CD4-positive, alpha-beta T cell treated with Interleukin-6 at 100 ng/mL for 8 hours (primary cell): ENCODE measurements at places on chromosomes 4 and X.

DNA sequence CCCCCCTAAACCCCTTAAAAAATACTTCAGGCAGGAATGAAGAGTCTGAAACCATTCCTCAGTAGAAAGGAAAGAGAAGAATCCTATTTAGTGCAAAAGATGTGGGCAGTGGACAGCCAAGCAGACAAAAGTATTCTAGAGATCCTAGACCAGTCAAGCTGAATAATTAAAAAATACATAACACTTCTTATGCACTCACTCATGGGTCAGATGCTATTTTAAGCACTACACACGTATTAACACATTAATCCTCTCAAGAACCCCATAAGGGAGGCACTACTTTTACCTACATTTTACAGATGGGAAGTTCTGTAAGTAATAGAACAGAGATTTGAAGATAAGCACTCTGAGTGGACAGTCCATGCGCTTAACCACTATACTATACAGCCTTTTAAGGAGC lies 5.9 kb downstream of the TAB3 start:
- DNase-seq = no peak

DNA sequence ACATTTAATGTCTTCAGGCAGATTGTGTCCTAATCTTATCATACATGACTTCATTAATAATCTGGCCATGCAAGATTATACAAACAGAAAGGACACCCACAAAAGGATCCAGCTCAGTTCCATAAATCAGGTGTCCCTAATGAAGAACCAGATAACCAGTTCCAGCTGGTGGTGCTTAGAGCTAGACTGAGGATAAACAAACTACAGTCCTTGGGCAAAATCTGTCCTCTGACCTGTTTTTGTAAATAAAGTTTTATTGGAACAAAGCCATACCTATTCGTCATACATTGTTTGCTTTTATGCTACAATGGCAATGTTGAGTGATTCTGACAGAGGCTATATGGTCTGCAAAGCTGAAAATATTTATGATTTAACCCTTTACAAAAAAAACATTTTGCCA lies 199.5 kb downstream of the MID1IP1 start:
- no peak for DNase-seq

DNA sequence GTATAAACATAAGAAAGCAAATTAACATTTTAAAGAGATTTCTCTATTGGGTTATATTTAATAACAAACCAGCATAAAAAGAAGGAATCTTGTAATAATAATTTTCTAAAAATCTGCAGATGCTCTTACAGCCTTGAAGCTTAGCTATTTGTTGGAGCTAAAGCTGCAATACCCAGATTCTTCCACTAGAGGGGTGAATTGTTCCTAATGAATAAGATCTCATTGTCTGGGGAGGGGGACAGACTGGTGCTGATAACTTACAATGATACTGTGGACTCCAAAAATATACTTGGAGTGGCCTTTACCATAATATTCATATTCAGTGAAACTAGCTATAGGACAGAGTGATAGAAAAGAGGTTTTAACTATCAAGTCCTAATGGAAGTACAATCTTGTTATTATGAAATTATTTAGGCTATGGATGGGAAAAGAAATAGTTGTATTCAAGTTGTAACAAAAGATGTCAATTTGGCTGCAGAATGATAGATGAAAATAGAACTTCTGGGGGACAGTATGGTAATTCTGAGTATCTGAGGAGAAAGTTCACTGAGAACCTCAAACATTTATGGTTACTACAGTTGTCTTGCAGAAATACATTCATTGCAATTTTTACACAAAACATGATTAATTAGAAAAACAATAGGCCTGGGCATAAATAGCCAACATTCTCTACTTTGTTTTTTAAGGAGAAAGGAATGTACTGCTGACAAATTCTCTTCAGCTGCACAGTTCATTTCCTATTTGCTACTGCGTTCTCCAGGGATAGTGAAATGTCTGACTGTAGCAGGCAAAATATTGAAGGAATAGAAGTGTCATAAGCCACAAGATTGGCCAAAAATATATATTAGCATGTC lies 443.3 kb downstream of the GBA3 start:
- DNase-seq = no peak

- DNase-seq = no peak
These were observed 39.7 kb downstream of the CPLX1 start for GRCh38 chr4:786074-786741.

DNA sequence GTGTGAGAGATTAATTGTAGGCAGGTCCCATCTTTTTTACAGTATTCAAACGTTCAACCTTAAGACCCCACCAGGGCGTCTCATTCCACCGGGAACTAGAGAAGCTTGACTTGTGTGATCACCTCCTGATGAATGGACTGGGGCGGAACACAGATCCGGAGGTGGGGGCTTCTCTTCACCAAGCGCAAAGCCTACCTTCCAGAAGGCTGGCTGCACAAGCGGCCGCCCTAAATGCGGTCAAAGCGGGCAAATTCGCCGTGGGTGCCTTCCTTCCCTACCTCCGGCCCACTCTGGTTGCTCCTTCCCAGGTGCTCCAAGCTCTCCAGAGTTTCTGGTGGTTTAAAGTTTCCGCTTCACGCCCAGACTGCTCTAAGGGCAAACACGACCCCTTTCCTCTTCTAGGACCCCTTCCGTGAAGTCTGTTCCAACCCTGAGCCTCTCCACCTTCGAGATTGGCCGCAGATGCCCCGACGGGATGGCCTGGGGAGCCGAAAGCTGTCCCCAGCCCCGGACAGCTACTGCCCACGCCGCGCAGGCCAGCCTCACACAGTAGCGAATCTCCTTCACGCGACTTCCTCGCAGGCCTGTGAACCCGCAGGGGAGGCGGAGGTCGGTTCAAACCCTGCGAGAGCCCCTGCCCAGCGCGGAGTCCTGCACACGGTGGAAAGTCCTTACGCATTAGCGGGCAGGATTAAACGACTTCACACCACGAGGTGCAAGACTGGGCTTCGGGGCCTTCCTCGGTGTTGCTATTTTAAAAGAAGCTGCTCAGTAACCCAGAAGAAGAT lies 1.6 kb upstream of the WWC2 start:
- DNase-seq = no peak

DNA sequence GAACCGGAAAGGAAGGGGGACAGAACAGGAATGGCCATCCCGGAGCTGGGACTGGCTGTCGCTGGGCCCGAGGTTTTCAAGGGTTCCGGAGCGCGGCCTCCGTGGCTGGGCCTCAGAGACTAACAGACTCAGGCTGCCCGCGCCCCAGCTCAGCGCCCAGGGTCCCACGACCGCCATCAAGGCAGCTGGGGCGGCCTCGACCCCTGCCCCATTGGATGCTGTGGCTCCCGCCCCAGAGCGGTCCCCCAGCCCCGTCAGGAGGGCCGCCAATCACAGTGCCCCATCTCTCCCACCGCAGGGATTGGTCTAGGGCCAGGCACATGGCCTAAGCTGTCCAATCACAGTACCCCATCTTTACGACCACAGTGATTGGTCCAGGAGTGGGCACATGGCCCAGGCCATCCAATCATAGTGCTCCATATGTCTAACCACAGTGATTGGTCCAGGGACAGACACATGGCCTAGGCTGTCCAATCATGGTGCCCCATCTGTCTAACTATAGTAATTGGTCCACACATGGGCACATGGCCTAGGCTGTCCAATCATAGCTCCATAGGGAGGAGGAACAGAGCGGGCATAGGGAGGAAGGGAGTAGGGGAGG lies 105.3 kb upstream of the NKX1-1 start:
- DNase-seq = no peak

- no peak for DNase-seq
These were observed 66.3 kb upstream of the STX18 start for GRCh38 chr4:4608214-4608537.

- no peak for DNase-seq
These were observed 206.8 kb downstream of the PDGFC start for GRCh38 chr4:156764846-156765245.

GRCh38 chr4:71830497-71831190 lies 46.8 kb upstream of the GC start:
- no peak for DNase-seq

- no peak for DNase-seq
These were observed 186.4 kb downstream of the AFAP1 start for GRCh38 chr4:7753271-7753670.

GRCh38 chr4:143381189-143382118 lies 44.8 kb downstream of the GAB1 start:
- no peak for DNase-seq

DNA sequence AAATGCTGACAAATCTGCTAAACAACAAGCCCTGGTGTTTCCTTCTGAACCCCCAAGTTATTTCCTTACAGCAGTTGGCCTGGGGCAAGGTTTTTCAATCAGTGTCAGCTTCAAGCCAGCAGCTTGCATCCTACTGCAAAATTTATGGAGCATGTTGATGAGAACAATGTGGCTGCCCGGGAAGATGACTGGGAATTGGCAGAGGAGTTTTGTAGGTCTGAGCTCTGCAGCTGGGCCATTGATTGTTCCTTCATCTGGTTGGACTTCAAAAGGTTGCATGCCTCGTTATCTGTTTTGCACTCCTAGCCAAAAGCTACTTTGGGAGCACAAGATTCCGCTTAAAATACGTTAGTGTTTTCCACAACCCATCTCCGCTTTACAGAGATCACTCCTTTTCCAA lies 1030.3 kb upstream of the LCORL start:
- DNase-seq = no peak

- no peak for DNase-seq
These were observed 62.0 kb downstream of the SLC4A4 start for GRCh38 chr4:71400810-71401209.

- DNase-seq = no peak
These were observed 434.7 kb downstream of the PACRGL start for GRCh38 chr4:21134994-21135393.

- no peak for DNase-seq
These were observed 184.9 kb upstream of the LNX1 start for GRCh38 chr4:53776141-53776540.

- DNase-seq = no peak
These were observed 116.7 kb upstream of the TEX13D start for GRCh38 chrX:124215786-124216185.

DNA sequence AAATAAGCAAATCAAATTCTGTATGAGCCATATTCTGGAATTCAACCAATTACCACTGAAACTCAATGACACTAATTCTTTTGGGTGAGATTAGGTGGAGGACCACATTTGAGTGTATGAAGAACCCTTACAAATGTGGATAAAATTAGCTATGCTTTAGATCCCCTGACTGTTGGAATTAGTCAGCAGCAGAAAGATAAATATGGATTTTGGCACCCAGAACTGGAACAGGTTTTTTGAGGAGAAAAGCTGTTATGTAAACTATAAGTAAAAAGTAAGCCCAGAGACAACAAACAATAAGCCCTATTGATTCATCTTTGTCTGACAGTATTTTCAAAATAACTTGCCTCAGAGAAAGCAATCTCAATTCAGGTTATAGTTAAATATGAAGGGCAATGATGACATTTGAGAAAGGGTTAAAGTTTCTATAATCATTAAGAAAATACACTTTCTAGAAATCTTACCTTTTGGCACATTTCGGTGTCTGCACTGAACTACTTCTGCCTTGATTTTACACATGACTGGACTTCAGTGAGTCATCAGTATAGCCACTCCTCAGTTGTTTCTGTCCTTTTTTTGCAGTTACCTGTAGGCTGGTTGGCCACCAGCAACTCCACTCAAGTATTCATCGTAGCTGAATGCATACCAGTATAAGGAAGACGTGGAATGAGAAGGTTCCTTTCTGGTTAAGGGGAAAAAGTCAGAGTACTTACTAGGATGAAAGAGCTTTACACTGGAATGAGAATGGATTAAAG lies 80.0 kb downstream of the KCTD8 start:
- DNase-seq = no peak

GRCh38 chr4:1968686-1969295 lies 40.0 kb downstream of the NELFA start:
- DNase-seq = no peak

DNA sequence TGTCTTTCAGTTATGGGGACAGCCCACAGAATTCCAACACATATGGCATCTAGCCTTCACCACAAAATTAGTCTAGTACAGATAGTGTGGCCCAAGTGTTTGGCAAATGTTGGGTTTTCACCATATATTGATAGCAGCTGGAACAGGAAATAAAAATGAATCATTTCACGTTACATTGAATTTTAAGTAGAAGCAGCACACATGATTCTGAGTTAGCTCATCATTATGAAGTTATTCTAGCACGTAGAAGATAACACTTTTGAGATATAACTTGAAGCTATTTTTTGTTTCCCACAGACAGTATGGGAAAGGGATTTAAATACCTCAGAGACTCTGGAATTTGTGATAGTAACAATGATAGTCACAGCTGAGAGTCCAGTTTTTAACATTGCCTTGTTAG lies 118.7 kb downstream of the FAT4 start:
- DNase-seq = no peak

DNA sequence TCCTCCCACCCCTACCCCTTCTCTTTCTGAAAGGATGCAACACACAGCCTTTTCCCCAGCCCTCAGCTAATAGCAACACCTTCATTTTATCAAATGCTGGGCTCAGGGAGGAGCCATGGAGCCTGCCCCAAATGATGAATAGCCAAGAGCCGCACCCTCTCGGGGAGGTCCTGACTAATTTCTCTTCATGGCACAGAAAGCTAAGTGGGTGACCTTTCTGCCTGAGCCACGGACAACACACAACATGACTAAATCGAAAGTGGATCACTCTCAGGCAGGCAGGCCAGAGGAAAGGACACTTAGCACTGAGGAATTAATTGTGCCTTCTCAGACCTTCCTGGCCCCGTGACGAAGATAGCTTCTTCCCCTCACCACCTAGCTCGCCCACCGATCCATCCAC lies 165.1 kb upstream of the RAI2 start:
- no peak for DNase-seq

GRCh38 chr4:9889306-9889705 lies 107.9 kb downstream of the DRD5 start:
- DNase-seq = no peak

GRCh38 chr4:2353222-2354107 lies 65.0 kb downstream of the ZFYVE28 start:
- DNase-seq = no peak

- peak; percentile 96 for DNase-seq
These were observed at the start of gene MRFAP1L1 for GRCh38 chr4:6709230-6710114. TSS of gene MRFAP1L1 (minus strand) at chr4:6709865. CDS start at chr4:6709629, 236 bp downstream.

DNA sequence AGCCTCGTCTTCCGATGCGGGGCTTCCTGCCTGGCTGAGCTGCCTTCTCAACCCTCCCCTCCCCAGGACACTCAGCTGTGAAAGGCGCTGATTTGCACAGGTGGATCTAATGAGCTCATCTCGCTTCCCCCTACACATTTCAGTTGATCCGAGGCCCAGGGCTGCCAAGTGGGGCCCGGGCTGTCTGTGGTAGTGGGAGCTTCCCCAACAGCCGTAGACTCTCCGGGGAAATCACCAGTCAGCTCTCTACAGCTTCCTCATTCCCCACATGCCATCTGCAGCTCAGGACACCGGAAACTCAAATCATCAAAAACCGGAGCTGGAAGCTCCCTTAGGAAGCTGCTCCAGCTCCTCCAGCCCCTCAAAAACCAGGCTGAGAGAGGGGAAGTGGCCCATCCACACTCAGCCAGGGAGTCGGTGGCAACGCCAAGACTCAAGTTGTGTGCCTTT lies 56.2 kb downstream of the SMIM20 start:
- DNase-seq = no peak

GRCh38 chr4:100190643-100191600 lies 654 bp upstream of the DDIT4L start:
- no peak for DNase-seq
